ENCODE measurements at places on chromosomes 5 and 9. TPM values are rescaled to one million over a fixed set of nuclear protein-coding genes. Genes with fewer than 3 reads are reported as not detected.

The GRIN1 gene
- not detected for total RNA-seq

The TLX3 gene
- not detected for total RNA-seq

The ANP32B gene
- 405 TPM for total RNA-seq

The FGD3 gene
- total RNA-seq = 41.5 TPM

The FAM151B gene
- total RNA-seq = 0.35 TPM

The SVEP1 gene
- total RNA-seq = not detected

The PALM2AKAP2 gene
- total RNA-seq = not detected

The PAX5 gene
- total RNA-seq = 2.2 TPM

The FOXD4L3 gene
- 0.14 TPM for total RNA-seq

The TAF11L9 gene
- total RNA-seq = not detected

The BRD9 gene
- 51.6 TPM for total RNA-seq

DNA sequence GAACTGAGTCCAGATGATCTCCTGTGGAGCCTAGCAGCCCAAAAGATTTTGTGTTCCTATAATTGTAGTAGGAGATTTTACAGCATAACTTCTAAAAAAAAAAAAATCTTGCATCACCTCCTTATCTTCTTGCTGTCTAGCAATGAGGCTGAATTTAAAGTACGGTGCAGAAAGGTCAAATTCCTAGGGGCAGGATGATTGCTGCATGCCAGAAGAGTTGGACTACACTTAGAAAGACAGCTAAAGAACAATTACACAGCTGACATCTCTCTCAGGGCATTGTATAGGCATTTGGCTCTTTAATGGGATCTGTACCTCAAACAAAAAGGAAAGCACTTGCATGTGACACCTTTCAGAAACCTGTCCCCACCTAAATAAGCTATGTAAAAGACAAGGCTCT is 443.2 kb downstream of the HCN1 start:
- no peak overlapping the region for H3K4me3 ChIP-seq
- no peaks in the 10 kb centered on the region for H3K27me3 ChIP-seq
- no peaks in the 10 kb centered on the region for H3K4me1 ChIP-seq
- H3K27ac ChIP-seq = no peak overlapping the region
- no peaks in the 10 kb centered on the region for H3K36me3 ChIP-seq

DNA sequence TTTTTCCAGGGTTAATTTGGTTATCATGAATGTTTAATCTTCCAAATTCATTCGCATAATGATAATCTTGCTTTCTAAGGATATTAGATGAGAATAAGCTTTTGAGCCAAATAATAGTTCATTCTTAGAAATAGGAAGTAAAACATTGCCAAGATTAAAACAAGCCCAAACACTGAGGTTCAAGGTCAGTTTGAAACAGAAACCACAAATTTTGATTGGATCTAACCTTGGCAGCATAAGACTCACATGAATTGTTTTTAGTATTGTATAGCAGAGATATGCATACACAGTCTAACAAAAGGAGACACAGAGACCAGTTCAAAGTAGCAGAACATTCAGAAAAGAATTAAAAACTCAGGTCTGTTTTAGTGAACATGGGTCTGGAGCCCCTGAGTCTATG is 43.4 kb upstream of the VCAN start:
- H3K4me1 ChIP-seq = peaks cover 4% of the 10 kb centered on the region
- no peaks in the 10 kb centered on the region for H3K36me3 ChIP-seq
- no peak overlapping the region for H3K27ac ChIP-seq
- DNase-seq = no peak
- no peak overlapping the region for H3K4me3 ChIP-seq

- peak within 1 kb of the TSS; percentile 26 for H3K4me3 ChIP-seq
- peaks cover 16% of the 10 kb centered on the region for H3K36me3 ChIP-seq
- no peaks in the 10 kb centered on the region for H3K4me1 ChIP-seq
- peaks cover 85% of the 10 kb centered on the region for H3K27me3 ChIP-seq
Measured at GRCh38 chr5:141349917-141350619, at the start of gene PCDHGB1. PCDHGB1 (plus strand) TSS chr5:141350099; CDS start chr5:141350261, 162 bp downstream.

DNA sequence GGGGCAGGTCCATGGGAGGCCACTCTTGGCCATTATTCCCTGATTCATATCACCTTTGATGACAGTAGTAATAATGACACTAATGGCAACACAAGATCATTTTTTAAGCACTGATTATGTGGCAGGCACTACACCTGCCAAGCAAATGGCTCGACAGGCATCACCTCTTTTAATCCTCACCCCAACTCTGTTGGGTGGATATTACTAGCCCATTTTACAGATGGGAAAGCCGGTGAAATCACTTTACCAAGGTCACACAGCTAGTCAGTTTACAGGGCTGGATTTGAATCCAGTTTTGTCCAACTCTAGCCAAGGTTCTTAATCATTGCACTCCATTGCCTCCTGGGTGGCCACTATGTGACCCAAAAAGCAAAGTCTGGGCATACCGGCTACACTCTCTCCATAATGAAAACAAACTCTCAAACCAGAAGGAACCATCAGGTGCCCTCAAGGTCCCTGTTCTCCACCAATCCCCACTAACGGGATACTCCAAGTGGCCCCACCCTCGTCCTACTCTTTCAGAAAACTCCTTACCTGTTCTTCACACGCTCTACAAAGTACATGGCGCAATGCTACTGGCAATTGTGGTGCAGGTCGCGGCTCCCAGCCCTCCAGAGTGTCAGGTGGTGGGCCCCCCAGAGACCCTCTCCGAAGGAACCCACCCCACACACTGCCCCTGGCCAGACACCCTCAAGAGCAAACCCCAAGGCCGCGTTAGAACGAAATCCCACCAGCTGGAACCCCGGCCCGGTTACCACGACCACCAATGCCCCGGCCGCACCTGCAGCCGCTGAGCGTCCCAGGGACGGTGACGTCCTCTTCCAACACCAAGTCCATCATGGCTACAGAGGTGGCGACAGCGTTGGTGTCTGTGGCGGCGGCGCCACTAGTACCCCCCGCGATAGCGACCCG is 572 bp downstream of the CDK5RAP2 start:
- no peaks in the 10 kb centered on the region for H3K27me3 ChIP-seq
- H3K4me3 ChIP-seq = peak overlapping the region; percentile 98
- H3K36me3 ChIP-seq = peaks cover 21% of the 10 kb centered on the region
- no peak for DNase-seq

DNA sequence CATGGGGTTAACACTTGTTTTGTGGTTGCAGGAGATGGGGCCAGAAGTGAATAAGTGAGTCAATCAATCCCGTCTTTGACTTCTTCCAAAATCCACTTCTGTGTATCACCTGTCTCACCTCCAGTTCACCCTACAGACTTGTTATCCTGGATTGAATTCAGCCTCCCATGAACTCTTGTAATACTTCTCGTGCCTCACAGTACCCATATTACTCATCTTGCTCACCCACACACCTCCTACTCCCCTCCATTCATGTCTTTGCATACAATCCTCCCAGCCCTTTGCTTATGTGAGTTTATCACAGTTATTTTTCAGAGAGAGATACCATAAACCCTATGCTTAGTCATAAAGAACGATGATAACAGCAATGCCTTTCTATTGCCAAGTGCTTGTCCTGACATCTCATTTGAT is 52.9 kb upstream of the PAPPA start:
- no peaks in the 10 kb centered on the region for H3K27me3 ChIP-seq
- H3K36me3 ChIP-seq = no peaks in the 10 kb centered on the region
- DNase-seq = no peak

- no peak overlapping the region for H3K27ac ChIP-seq
- H3K27me3 ChIP-seq = peaks cover 14% of the 10 kb centered on the region
- no peak overlapping the region for H3K4me3 ChIP-seq
- no peaks in the 10 kb centered on the region for H3K36me3 ChIP-seq
- H3K4me1 ChIP-seq = peaks cover 2% of the 10 kb centered on the region
Measured at GRCh38 chr5:168750926-168751325, 171.8 kb upstream of the PANK3 start.

DNA sequence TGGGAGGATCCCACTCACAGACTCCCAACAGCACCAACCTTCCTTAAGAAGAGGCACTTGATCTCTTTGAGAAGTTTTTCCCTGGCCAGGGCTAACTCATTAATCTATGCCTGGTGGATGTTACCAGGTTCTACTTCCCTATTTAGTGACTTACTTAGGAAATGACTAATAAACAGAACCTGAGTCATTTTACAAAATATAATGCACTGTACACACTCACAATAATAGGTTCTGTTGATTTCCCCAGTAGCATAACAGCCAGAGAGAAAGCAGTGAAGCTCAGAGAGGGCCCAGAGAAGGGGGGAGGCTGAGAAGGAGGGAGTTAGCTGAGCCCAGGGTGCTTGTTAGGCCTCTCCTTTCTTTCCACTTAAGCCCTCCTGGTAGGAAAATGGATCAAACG is 27.1 kb downstream of the FRMD3 start:
- H3K4me3 ChIP-seq = no peak overlapping the region
- H3K27ac ChIP-seq = no peak overlapping the region
- no peaks in the 10 kb centered on the region for H3K27me3 ChIP-seq
- H3K4me1 ChIP-seq = peaks cover 8% of the 10 kb centered on the region
- H3K36me3 ChIP-seq = peaks cover 4% of the 10 kb centered on the region

- H3K27me3 ChIP-seq = no peaks in the 10 kb centered on the region
- peaks cover 6% of the 10 kb centered on the region for H3K36me3 ChIP-seq
- DNase-seq = no peak
- no peak overlapping the region for H3K27ac ChIP-seq
Measured at GRCh38 chr5:78367318-78367991, 7.0 kb downstream of the SCAMP1 start.

- H3K36me3 ChIP-seq = peaks cover 20% of the 10 kb centered on the region
- no peak overlapping the region for H3K4me3 ChIP-seq
- no peak overlapping the region for H3K27ac ChIP-seq
- H3K4me1 ChIP-seq = peaks cover 39% of the 10 kb centered on the region
- DNase-seq = no peak
Measured at GRCh38 chr5:157819502-157820115, 39.3 kb downstream of the CLINT1 start.

DNA sequence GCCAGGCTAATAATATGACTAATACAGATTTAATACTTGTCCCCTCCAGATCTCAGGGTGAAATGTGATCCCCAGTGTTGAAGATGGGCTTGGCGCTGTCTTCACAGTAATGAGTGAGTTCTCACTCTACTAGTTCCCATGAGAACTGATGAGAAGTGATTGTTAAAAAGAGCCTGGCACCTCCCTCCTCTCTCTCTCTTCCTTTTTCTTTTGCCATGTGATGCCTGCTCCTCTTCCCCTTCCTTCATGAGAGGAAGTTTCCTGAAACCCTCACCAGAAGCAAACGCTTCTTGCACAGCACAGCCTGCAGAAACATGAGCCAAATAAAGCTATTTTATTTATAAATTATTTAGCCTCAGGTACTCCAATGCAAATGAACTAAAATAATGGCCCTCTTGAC is 55.2 kb downstream of the GLDC start:
- no peak overlapping the region for H3K27ac ChIP-seq
- no peaks in the 10 kb centered on the region for H3K36me3 ChIP-seq
- DNase-seq = no peak
- no peaks in the 10 kb centered on the region for H3K4me1 ChIP-seq
- H3K4me3 ChIP-seq = no peak overlapping the region

GRCh38 chr5:79518718-79519117 is 4.8 kb upstream of the HOMER1 start:
- no peak for DNase-seq
- peaks cover 18% of the 10 kb centered on the region for H3K4me1 ChIP-seq
- no peaks in the 10 kb centered on the region for H3K36me3 ChIP-seq
- no peak overlapping the region for H3K27ac ChIP-seq
- no peak overlapping the region for H3K4me3 ChIP-seq

- H3K27me3 ChIP-seq = no peaks in the 10 kb centered on the region
- H3K4me3 ChIP-seq = no peak overlapping the region
- no peaks in the 10 kb centered on the region for H3K4me1 ChIP-seq
- DNase-seq = no peak
Measured at GRCh38 chr5:158326256-158326655, 467.3 kb upstream of the CLINT1 start.

- no peak overlapping the region for H3K4me3 ChIP-seq
- H3K4me1 ChIP-seq = peaks cover 10% of the 10 kb centered on the region
- DNase-seq = peak; percentile 54
- peak overlapping the region; percentile 50 for H3K27ac ChIP-seq
Measured at GRCh38 chr5:33850100-33850594, 41.6 kb downstream of the ADAMTS12 start.

- H3K4me3 ChIP-seq = no peak overlapping the region
- no peaks in the 10 kb centered on the region for H3K36me3 ChIP-seq
- no peak overlapping the region for H3K27ac ChIP-seq
- peaks cover 7% of the 10 kb centered on the region for H3K27me3 ChIP-seq
- no peaks in the 10 kb centered on the region for H3K4me1 ChIP-seq
Measured at GRCh38 chr5:149002761-149003689, 59.8 kb downstream of the SH3TC2 start.

- H3K27ac ChIP-seq = no peak overlapping the region
- H3K4me3 ChIP-seq = no peak overlapping the region
- no peaks in the 10 kb centered on the region for H3K27me3 ChIP-seq
Measured at GRCh38 chr9:74255489-74255984, 241.6 kb upstream of the RORB start.

GRCh38 chr5:139747583-139748504 is 47.8 kb upstream of the PSD2 start:
- no peaks in the 10 kb centered on the region for H3K36me3 ChIP-seq
- peak overlapping the region; percentile 81 for H3K27ac ChIP-seq
- peak; percentile 73 for DNase-seq
- peaks cover 15% of the 10 kb centered on the region for H3K27me3 ChIP-seq

GRCh38 chr9:21710548-21711191 is 91.8 kb upstream of the MTAP start:
- H3K27ac ChIP-seq = no peak overlapping the region
- no peak overlapping the region for H3K4me3 ChIP-seq
- H3K36me3 ChIP-seq = no peaks in the 10 kb centered on the region
- H3K4me1 ChIP-seq = peaks cover 18% of the 10 kb centered on the region
- no peaks in the 10 kb centered on the region for H3K27me3 ChIP-seq

DNA sequence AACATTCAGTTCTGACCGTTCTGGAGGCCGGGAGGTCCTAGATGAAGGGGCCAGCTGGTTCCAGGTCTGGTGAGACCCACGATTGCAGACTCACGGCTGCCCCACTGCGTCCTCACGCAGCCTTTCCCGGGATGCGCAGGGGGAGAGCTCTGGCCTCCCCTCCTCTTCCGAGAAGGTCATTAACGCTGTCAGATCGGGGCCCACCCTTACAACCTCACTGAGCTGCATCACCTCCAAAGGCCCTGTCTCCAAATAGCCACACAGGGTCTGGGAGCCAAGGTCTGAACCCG is 66.6 kb upstream of the PPP1R26 start:
- no peaks in the 10 kb centered on the region for H3K36me3 ChIP-seq
- H3K27me3 ChIP-seq = peaks cover 12% of the 10 kb centered on the region
- no peak overlapping the region for H3K27ac ChIP-seq
- H3K4me3 ChIP-seq = no peak overlapping the region
- DNase-seq = no peak
- H3K4me1 ChIP-seq = no peaks in the 10 kb centered on the region

GRCh38 chr5:113807427-113807991 is 294.0 kb downstream of the YTHDC2 start:
- H3K27me3 ChIP-seq = peaks cover 3% of the 10 kb centered on the region
- no peak for DNase-seq
- no peaks in the 10 kb centered on the region for H3K4me1 ChIP-seq
- no peaks in the 10 kb centered on the region for H3K36me3 ChIP-seq
